ENCODE measurements at places on chromosomes 3 and 15.

- DNase-seq: no peak
Observed at GRCh38 chr3:7543294-7543880, 682.5 kb downstream of the GRM7 start.

DNA sequence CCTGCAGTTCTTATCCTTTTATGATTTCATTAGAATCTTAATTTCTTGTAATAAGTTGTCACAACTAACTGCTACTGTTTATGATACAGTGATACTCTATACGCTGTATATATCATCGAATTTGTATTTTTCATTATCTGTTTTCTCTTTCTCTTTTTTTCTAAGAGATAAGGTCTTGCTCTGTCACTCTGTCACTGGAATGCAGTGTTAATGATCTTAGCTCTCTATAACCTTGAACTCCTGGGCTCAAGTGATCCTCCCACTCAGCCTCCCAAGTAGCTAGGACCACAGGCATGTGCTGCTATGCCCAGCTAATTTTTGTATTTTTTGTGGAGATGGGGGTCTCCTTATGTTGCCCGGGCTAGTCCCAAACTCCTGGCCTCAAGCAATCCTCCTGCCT lies 14.8 kb downstream of the APH1B start:
- DNase-seq: no peak

GRCh38 chr3:138256022-138256421 lies 68.9 kb downstream of the ARMC8 start:
- DNase-seq: no peak

- no peak for DNase-seq
Observed at GRCh38 chr3:54826251-54826691, 101.6 kb downstream of the LRTM1 start.

DNA sequence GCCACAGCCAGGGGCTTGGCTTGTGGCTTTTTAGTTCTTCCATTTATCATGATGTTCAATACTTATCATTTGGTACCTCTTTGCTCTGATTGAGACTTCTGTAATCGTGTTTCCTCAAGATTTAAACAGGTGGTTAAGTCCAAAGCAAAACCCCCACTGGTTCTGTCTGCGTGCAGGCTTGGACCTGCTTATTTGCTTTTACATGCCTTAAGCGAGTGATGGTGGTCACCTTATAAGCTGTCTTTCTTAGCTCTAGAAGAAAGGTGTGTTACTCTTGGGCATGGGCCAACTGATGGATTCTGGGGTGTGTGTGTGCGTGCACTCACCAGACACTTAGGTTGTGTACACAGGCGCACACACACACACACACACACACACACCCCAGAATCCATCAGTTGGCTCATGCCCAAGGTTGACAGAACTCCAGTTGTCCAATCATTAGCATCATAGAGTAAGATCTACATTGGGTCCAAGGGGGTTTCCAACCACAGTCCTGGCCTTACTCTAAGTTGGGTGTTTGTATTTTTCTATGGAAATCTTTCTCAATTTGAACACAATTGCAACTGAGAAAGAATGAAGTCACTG lies 1.2 kb downstream of the MYZAP start:
- DNase-seq: no peak

- DNase-seq: peak; percentile 74
Observed at GRCh38 chr15:98428253-98428989, 219.9 kb upstream of the IGF1R start.

DNA sequence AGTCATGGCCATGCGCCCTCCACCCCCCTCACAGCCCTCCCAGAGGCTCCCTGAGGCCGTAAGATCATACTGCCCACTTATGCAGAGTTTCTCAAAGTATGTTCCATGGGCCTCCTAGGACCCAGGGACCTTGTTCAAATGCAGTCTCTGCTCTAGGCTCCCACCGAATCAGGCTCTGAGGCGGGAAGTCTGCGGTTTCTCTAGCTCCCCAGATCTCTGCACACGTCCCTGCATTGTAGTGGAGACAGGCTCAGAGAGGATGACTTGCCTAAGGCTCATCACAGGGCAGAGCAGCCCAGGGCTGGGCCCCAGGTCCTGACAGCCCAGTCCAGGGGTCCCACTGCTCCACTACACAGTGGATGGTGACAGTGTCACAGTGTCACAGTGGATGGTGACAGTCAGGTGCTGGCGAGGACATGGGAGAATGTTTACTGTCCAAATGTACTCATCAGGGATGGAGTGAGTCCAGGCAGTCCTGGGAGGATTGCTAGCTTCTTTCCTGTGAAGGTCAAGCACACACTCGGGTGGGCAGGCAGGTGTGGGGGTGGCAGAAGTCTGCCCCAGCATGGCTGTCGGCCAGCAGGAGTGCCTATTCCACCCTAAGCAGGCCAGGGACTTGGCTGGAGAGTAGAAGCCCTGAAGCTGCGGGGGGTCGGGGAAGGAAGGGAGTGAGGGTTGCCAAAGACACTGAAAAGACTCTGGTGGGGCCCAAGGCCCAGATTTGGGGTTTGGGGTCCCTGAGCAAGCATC lies 12.4 kb downstream of the ANKRD63 start:
- no peak for DNase-seq

DNA sequence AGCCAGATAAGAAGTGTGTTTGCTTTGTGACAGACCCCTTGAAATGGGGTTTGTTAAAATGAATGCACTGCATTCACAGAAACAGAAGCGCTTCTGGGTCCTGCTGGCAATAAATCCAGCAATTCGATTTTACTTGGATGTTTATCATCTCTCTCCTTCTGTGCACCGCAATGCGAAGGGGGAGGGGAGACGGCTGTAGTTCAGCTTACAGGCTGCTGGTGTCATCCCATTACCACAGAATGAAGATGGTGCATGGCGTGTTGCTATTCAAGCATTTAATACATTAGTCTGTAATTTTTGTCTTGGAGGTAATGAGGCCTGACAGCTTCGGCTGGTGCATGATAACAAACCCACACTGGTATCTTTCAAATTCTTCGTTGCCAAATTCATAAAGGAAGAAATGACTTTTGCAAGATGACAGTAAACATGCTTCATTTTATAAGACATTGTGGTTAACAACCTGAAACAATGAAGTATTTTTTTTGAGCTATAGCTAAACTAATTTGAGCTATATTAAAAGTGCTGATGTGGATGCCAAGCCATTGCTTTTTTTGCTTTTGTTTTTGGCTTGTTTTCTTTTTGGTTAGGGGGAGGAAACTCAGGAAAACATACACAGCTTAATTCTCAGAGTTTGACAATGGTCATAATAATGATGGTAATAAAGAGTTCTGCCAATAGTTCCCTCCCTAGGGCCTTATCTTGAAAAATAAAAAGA lies 418.3 kb downstream of the OTOL1 start:
- peak; percentile 63 for DNase-seq

DNA sequence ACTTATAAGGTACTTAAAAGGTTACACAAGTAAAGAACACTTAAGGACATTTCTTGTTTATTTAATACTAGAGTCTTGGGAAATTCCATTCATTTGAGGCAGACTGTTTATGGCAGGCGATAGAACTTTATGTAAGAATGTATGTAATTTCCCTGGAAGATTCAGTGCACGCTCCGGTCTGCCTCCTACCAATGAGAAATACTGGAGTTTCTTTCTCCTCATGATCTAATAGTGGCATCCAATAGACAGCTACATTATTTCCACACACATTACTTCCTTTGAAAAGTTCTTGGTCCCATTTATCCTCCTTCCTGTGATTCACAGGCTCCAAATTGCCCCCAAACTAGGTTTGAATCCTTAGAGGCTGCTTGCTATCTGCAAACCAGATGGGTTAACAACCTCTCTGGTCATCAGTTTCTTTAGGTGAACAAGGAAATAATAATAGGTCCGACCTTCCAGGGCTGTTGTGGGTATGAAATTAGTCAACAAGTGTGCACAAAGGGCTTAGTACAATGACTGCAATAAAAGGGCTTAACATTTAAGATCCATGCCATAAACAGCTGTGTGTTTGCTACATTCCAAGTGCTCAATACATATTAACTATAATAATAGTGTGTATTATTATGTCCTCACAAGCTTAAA lies 30.7 kb downstream of the EIF4E3 start:
- peak; percentile 39 for DNase-seq

GRCh38 chr3:61727435-61727834 lies 166.1 kb downstream of the PTPRG start:
- DNase-seq: no peak

Data from H4 (cell line).